ENCODE measurements at places on chromosomes 2 and 18.
A peak's percentile ranks its signal among the peaks of the same experiment; 100 is the strongest.

DNA sequence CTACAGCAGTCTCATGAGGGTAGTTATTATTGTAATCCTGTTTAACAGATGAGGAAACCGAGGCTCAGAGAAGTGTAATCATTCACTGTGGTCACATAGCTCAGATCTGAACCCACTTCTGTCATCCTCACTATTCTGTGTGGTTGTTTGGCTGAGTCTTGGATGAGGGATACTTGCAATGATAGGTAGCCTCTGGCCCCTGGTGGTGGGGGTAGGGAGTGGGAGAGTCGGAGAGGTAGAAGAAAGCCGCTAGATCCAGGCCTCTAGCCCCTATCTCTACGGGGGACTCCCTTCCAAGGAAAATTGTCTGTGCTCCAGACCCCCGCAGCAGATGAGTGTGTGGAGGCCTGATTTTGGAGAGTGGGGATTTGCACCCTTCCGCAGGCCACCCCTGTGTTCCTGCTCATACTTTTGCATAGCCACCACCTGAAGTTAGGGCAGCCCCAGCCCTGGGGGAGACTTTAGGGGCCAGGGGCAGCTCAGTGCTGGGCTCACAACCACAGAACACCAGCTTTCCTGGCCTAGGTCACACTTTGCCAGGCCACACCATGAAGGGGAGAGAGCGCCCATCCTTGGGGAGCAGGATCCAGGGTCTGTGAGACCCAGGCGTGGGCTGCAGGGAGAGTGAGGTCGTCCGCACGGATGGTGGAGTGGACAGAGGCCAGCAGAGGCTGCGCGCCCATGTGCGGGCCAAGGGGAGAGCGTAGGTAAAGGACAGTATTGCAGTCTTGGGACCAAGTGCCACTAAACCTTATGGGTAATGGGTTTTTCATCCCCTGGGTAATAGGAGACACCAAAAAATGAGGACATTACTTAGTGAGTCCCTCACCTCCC, 148.2 kb downstream of the GLI2 start:
- no peak overlapping the region for H3K27ac ChIP-seq
- H3K4me1 ChIP-seq = no peaks in the 10 kb centered on the region
- DNase-seq = no peak
- no peak overlapping the region for H3K4me3 ChIP-seq

DNA sequence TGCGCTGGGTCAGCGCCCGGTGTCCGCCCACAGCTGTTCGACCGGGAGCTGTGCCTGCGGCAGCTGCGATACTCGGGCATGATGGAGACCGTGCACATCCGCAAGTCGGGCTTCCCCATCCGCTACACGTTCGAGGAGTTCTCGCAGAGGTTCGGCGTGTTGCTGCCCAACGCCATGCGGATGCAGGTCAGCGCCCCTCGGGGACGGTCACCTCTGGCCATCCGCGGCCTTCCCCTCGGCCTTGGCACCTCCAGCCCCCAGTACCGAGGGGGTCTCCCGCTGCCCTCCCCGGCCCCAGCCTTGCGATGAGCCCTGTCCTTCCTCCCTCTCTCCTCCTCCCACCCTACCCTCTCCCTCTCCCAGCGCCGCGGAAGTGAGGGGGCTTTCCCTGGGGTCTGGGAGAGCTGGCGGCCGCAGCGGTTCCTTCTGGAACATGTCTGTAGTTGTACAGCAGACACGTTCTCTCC, 53.2 kb upstream of the GPR17 start:
- no peaks in the 10 kb centered on the region for H3K4me1 ChIP-seq
- no peaks in the 10 kb centered on the region for H3K27me3 ChIP-seq
- no peak overlapping the region for H3K27ac ChIP-seq

DNA sequence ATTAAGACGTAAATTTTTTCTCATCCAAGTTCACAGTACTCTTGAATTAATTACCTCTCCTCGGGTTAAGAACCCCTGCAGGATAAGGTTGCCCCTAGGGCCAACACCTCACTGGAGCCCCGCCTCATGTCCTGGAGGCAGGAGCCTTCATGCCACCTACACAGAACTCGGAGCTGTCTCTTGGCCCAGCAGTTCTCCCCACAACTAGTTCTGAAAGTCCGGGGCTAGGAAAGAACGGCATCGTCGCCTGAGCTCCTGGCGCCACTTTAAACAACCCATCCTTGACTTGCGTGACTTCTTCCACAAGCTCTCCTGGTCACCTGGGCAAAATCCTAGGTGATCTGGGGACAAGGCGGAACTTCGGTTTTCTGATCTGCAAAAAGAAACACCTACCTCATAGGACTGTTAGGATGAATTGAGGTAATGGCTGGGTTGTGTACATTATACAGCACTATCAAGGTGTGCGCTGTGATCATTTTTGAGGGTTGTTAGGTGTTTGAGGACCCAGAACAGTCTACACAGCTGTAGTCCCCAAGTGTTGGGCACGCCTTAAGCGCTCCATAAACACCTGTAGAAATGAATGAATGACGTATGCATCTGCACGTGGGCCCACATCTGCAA, 641 bp upstream of the ITGA6 start:
- peaks cover 10% of the 10 kb centered on the region for H3K27me3 ChIP-seq
- H3K36me3 ChIP-seq = no peaks in the 10 kb centered on the region
- peak overlapping the region; percentile 74 for H3K4me3 ChIP-seq
- peak overlapping the region; percentile 95 for H3K27ac ChIP-seq

DNA sequence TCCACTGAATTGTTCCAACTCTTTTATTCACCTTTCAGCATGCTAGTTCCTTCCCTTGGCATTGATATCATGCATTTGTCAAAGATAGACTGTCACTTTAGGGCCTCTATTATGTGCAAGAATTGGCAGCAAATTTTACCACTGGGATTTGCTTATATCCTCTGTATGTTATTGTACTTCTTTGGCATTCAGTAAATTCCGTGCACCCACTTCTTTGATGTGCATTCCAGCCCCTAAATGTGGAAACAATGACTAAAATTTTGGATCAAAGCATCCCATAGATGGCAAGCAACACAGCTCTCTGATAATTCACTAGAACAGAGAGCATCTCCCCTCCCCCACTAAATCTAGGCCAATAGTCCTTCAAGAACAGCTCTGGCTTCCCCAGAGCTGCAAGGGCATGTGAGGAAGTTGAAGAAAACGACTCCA, 399.0 kb upstream of the HNRNPA3 start:
- no peak overlapping the region for H3K4me3 ChIP-seq
- H3K27ac ChIP-seq = no peak overlapping the region
- no peaks in the 10 kb centered on the region for H3K36me3 ChIP-seq

- DNase-seq = no peak
- H3K4me3 ChIP-seq = no peak overlapping the region
- no peaks in the 10 kb centered on the region for H3K4me1 ChIP-seq
- H3K27ac ChIP-seq = no peak overlapping the region
These were observed 20.8 kb downstream of the KCNF1 start for GRCh38 chr2:10932345-10933151.

DNA sequence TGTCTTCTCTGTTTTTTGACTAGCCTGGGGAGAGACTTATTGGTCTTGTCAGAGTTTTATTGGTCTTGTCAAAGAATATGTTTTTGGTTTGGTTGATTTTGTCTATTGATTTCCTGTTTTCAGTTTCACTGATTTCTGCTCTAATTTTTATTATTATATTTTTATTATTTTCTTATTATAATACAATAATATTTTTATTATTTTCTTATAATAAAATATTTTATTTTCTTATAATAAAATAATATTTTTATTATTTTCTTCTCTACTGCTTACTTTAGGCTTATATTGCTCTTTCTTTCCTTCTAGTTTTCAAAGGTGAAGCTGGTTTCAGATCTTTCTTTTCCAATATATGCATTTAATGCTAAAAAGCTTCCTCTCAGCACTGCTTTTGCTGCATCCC, 62.0 kb downstream of the TRAPPC12 start:
- H3K27ac ChIP-seq = no peak overlapping the region
- no peak overlapping the region for H3K4me3 ChIP-seq
- DNase-seq = no peak
- H3K4me1 ChIP-seq = peaks cover 17% of the 10 kb centered on the region
- no peaks in the 10 kb centered on the region for H3K27me3 ChIP-seq

GRCh38 chr2:102806250-102806837, 44.5 kb downstream of the TMEM182 start:
- DNase-seq = peak; percentile 69
- H3K4me1 ChIP-seq = no peaks in the 10 kb centered on the region
- no peak overlapping the region for H3K27ac ChIP-seq
- H3K36me3 ChIP-seq = no peaks in the 10 kb centered on the region

GRCh38 chr2:191789796-191790195, 57.1 kb downstream of the CAVIN2 start:
- no peak overlapping the region for H3K4me3 ChIP-seq
- H3K4me1 ChIP-seq = no peaks in the 10 kb centered on the region
- no peaks in the 10 kb centered on the region for H3K36me3 ChIP-seq
- DNase-seq = no peak

GRCh38 chr2:218032336-218033171, 29.8 kb upstream of the TNS1 start:
- no peak for DNase-seq
- H3K4me1 ChIP-seq = peaks cover 5% of the 10 kb centered on the region
- peaks cover 12% of the 10 kb centered on the region for H3K27me3 ChIP-seq
- no peaks in the 10 kb centered on the region for H3K36me3 ChIP-seq

DNA sequence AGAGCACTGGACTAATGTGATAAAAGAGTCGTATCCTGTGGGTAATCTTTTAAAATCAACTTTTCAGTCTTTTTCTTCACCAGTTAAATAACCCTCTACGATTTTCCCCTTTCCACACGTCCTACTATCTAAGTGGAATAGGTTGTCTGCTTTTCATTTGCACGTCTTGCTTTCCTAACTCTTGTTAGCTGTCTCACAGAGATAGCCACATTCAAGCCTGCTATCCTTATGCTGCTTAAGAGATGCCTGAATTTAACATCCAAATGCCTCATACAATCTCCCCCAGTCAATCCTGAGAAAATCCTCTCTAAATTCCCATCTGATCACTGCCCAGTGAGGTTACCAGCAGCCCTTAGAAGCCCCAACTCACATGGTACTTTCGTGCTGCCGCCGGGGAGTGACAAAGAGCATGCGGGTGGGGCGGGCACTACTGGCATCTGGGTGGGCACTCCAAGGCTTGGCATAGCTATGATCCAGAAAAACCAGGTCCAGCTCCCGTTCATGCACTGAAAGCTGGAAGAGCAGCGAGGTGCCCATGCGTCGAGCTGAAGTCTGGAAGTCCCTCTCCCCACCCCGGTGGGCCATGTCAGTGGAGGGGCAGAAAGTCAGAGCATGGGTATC, 1.5 kb downstream of the KANSL3 start:
- H3K27me3 ChIP-seq = no peaks in the 10 kb centered on the region
- peak; percentile 31 for DNase-seq
- H3K4me3 ChIP-seq = peak overlapping the region; percentile 65
- H3K4me1 ChIP-seq = peaks cover 12% of the 10 kb centered on the region
- H3K27ac ChIP-seq = peak overlapping the region; percentile 94
- H3K36me3 ChIP-seq = no peaks in the 10 kb centered on the region
